ENCODE measurements at places on chromosomes 5 and 9.

DNA sequence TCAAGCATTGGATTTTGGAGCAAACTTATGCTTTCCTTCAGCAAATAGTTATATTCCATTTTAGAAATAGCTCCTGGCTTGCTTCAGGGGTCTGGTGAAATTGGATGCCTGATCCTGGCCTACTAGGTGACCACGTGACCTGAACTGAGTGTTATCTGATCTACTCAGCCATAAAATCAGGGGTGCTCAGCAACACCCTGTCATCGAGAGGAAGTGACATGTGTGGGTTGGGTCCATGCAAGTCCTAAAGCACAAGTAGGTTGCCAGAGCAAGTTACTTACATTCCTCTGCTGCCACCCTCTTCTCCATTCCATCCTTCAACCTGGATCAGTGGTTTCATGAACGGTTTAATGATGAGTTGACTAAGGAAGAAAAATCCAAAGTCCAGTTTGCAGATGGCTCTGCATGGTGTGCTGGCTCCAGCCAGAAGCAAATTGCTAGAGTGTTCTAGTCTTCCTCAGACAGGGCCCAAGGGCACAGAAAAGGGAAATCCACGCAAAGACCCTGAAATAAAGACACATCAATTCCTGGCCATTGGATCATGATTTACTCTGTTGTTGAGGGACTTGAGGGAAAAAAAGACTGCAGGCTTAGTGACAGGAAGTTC lies 2.8 kb upstream of the FAM193B start:
- no peak for DNase-seq

DNA sequence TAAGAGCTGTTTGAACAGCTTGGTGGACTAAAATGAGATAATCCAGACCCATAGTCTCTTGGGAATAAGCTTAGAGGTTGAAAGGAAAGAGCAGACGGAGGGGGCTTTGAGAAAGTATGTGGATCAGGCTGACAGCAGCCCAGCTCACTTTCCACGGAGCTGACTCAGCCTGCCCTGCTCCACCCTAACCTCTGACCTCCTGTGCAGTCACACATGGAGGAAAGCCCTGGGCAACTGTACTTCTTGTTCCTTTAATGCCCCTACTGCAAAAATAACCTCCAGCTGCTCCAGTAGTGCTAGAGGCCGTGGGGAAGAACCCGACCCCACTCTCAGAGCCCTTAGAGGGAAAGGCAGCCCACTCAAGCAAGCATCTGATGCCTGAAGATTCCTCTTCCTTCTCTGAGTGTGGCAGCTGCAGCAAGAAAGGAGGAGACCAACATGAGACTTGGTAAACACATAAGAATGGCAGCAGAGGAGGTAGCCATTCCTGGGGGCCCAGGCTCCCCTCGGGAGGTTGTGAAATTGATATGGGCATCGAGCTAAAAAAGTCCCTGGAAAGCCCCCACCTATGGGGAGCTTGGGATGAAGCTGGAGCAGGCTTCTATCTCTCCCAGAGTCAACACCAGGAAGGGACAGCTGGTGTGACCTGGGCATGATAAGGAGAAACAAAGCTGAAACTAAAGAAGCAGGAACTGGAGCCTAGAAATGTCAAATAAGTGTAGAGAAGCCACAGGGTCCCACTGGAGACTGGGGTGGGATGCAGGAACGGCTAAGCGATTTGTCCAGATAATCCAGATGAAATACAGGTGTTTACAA lies 204.3 kb downstream of the PIK3R1 start:
- no peak for DNase-seq

DNA sequence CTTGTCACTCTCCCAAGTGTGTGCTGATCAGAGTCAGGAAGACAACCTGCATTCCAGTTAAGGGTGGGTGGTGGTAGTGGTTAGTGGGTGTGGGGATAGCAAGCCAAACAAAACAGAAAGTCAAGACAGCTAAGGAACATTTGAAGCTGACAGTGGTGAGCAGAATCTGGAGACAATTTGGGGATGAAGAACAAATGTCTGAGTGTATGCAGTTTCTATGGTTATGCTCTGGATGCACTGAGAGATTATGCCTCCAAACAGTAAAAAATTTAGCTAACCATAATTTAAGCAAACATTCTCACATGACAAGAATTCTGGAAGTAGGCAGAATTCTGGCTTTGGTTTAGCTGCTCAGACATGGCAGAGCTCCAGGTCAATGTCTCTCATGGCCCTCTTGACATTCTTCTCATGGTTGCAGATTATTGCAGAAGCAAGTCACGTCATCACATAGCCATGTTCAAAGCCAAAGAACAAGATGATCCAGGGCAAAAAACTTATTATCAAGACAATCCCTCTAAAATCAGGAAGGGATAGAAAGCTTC lies 148.7 kb downstream of the LURAP1L start:
- no peak for DNase-seq

GRCh38 chr5:54301849-54302248 lies 8.5 kb downstream of the ARL15 start:
- DNase-seq, result no peak

DNA sequence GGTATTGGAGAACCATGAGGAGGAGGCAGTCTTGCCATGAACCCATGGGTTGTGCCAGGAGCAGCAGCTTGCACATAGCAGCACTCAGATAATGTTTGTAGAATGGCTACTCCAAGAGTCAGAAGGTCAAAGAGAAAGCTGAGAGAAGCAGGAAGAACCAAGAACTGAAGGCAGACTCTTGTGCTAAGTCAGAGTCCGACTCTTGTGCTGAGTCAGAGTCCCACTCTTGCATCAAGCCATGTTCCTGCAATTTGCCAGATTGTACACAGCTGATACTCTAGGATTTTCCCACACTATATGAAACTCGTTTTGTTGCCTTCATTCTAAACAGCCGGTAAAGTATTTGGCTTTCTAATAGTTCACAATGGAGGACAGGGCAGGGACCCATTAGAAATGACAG lies 26.2 kb upstream of the HSPA9 start:
- DNase-seq, result no peak

- DNase-seq, result no peak
Measured at GRCh38 chr5:97229196-97229595, 46.1 kb upstream of the RIOK2 start.

GRCh38 chr9:18263377-18263776 lies 210.6 kb upstream of the ADAMTSL1 start:
- no peak for DNase-seq

DNA sequence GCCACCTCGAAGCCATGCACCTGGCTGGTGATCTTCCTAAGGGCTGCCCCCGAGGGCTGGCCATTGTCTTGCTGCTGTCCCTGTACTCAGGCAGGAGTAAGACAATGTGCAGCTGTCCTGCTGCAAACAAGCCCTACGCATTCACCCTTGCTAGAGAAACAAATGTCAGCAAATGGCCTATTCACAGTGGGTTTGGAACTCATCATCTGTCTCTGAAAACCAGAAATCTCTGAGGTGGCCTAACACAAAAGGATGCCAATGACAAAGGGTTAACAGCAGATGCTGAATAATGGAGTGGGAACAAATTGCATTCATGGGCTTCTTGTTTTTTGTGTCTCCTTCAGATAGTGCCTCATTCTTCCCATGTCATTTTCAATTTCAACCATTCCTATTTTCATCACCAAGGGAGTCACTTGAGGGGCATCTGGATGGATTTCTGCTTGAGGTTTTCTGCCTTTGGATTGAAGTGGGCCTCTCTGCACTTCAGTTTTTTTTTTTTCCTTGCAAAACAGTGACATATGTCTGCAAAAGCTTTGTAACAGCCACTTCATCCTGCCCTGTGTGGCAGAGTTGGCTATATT lies 261.6 kb upstream of the VLDLR start:
- no peak for DNase-seq

DNA sequence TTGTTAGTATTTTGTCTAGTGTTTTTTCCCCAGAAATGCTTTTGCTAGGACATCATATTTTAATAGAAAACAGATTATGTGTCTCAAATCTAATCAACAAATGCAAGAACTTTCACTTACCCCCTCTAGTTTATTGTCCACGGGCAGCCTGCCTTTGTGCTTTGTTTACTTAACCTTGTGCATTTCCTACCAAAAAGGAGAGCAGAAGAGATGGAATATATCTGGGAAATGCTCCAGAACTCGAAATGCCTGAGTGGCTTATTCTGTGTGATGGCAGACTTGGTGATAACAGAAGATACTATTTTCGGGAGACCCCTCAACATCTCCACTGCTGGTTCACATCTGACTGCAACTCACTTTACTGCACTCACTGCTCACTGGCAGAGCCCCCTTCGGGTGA lies 33.3 kb upstream of the SPDL1 start:
- DNase-seq, result no peak

DNA sequence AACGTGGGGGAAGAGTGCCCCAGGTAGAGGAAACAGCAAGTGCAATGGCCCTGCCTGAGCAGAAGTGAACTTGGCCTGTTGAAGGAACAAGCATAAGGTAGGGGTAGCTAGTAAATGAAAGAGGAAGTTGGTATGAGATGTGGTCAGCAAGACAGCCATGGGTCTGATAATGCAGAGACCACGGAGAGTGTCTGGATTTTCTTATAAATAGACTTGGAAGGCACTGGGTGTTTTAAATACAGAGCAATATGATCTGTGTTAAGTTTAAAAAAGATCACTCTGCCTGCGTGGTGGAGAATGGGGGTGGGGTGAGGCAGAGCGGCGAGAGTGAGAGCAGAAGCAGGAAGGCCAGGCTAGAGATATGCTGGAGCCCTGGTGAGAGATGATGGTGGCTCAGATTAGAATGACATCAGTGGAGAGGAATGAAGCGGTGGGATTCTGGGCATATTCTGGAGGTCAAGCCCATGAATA lies 4.2 kb downstream of the ADAM19 start:
- DNase-seq, result no peak

GRCh38 chr9:312596-313320 lies 98.1 kb downstream of the DOCK8 start:
- DNase-seq, result no peak

DNA sequence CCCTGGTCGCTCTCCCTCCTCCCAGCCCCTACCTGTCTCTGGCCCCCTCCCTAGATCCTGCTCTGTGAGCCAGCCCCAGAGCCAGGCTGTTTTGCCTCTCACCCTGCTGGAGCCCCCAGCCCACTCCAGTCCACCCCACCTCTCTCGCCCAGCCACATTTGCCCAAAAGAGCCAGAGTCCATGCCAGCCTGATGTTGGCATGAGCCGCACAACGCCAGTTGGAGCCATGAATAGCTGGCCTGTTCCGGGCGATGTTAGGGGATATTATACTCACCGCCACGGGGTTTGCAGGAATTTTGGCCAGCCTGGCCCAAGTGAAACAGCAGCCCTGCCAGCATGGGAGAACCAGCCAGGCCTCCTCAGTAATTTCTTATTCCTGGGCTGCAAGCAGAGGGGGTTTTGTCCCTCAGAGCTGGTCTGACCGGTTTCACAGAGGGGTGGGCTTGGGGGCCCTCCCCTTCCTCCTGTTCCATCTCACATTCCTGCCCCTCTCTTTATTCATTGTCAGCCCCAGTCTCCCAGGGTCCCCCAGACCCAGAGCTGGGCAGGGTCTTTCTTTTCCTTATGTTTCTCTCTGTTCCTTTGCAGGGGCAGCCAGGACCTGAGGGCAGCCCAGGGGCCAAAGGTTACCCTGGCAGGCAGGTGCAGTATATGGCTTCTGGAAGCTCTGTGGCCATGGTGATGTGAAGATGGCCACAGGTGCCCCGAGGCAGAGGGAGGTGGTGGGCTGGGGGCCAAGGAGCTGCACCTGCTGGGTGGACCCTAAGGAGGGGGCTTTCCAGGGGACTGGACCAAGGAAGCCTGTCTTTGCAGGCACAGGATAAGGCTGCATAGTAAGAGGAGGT lies 50.1 kb downstream of the COL27A1 start:
- no peak for DNase-seq

DNA sequence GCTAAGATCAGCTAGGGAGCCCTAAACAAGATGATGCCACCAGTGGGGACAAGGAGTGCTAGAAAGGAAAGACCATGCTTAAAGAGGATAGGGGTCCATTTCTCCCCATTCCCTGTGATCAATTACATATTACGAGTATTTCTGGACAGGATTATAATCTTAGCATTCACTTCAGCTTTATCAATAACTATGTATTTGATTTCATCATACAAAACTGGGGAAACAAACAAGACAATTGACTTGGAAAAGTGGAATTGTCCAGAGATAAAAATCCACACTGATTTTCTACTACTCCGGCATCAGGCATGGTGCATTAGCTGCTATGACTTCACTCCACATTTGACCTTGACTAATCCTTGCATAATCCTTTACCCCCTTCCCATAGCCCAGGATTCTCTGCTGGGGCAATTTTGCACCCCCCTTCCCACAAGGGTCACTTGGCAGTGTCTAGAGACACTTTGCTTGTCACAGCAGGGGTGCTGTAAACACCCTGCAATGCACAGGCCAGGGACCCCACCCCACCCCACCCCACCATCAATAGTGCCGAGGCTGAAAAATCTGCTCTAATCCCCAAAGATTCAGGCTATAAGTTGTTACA lies 29.9 kb upstream of the UBE2QL1 start:
- no peak for DNase-seq

DNA sequence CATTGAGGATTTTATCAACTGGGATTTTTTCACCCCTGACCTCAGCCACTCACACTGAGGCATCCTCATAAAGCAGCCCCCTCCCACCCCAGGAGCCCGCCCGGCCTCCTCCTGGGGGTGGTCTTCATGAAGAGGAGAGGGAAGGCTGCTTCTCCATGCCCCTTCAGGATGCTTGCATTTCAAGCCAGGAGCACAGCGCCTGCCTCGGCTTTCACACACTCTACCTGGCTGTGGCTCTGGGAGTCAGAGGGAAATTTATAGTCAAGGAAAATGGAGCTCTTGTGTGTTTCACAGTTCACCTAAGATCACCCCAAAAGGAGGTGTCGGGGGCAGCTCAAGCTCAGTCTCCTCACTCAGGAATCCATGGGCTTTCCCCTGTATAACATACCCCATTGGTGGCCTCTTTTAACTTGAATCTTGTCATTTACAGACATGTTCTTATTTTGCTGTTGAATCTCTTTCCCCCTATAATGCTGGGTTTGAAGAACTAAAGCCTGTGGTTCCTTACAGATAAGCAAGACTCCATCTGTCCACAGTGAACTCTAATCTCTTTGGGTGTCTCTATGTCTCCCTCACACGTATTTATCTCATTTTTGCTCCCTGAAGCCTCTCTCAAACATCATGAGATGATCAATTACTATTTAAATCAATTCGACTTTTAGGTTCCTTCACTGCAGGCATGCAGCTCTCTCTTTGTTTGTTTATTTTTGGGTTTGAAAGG lies 22.6 kb upstream of the IQGAP2 start:
- no peak for DNase-seq

DNA sequence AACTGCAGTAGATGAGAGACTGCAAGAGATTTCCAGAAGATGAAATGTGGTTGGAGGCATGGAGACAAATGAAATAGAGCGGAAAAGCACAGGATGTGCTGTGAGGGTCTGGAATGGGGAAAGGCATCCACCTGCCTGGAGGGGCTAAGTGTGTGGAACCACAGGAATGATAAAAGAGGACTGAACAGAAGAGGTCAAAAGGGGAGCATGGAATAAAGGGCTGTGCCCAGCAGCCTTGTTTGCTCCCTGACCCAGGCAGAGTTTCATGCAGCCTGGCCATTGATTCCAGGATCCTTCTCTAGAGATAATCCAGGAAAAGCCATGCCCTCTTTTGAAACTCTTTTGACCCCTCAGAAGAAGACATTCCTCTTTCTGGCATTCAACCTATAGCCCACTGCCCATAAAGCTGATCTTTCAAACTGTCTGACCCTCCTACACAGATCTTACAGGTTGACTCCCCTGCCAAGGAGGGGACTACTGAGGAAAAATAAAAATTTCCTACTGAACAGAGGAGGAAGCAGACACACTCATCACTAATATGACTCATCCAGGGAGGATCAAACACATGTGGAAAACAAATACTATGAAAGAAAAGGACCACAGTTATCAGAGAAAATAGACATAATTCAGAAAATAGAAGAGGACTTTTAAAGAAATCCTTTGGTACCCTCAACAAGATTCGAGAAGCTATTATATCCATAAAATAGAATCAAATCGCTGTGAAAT lies 273.5 kb upstream of the PCSK5 start:
- no peak for DNase-seq

Data from CD8-positive, alpha-beta T cell (primary cell).